Lung (tissue), 17 donors: ENCODE measurements at places on chromosomes 3 and 15. TPM values are rescaled to one million over a fixed set of nuclear protein-coding genes. Genes with fewer than 3 reads are reported as not detected.

- no peak for DNase-seq
These were observed 30.6 kb upstream of the PROK2 start for GRCh38 chr3:71815340-71816067.

DNA sequence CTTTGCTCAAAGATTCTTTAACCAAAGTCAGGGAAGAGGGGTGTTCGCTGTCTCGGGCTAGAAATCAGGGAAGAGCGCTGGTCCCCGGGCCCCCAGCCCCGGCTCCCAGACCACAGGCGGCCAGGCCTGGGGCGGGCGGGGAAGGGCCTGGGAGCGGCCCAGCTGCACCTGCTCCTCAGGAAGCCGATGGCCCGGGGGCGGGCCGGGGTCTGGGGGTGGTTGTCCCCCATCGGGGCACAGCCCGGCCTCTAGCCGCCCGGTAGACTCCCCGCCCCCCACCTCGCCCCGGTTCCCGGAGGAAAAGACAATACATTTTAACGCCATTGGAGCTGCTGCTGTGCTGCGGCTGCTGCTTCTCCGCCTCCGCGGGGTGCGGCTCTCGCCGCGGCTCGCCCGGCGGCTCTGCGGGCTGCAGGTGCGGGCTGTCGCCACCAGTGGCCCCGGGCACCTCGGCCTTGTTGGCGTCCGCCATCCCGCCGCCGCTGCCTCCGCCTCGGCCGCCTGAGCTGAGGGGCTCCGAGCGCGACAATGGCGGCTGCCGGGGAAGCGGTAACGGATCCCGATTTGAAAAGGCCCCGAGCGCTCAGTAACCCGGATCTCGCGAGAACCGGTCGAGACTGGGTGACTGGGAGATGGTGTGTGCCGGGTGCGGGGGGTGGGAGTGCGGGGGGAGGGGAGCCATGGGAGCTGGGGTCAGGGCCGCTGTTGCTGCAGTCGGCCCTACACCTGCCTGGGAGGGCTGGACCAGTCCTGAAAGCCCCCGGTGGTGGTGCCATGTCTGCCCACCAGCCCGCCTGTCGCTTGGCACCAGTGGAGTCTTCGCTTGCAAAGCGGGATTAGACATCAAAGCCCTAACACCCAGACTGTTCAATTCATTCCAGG, at the start of gene MYEF2:
Gene MYEF2, minus strand, starts transcription at position 530 of the 882 bp plus-strand sequence. Its CDS starts 58 bp downstream, at position 472.
- peak; percentile 72 for DNase-seq

DNA sequence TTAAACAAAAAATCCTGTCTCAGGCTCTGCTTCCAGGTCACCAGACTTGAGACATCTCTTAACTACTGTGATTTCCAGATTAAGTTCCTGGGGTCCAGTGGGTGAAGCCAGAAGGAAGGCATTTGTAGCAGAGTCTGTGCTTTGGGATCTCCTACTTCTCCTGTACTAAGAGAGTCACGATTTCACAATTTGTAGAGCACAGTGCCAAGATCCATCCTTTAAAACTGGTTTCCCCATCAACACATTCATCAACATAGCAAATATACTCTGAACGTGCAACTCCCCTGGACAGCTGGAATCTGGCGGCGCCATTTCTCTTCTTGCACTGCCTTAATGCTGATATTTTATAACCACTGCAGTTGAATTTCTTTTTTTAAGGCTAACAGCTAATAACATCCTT, 33.2 kb downstream of the CDCP1 start:
- no peak for DNase-seq

DNA sequence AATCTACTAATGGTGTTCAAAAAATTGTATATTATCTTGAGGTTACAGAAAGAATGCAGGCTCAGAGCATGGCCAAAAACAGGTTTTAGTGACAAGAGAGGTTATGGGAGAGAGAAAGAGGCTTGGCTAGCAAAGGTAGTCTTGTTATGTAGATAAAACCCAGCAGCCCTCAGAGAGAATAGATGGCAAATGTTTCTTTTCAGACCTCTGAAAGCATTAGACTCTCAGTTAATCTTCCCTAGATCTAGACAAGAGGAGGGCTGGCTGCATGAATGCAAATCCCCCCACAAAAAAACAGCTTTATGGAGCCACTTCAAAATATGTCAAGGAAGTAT, 62.2 kb downstream of the OSTN start:
- no peak for DNase-seq

GRCh38 chr15:58329781-58330671, 101.8 kb upstream of the LIPC start:
- no peak for DNase-seq

DNA sequence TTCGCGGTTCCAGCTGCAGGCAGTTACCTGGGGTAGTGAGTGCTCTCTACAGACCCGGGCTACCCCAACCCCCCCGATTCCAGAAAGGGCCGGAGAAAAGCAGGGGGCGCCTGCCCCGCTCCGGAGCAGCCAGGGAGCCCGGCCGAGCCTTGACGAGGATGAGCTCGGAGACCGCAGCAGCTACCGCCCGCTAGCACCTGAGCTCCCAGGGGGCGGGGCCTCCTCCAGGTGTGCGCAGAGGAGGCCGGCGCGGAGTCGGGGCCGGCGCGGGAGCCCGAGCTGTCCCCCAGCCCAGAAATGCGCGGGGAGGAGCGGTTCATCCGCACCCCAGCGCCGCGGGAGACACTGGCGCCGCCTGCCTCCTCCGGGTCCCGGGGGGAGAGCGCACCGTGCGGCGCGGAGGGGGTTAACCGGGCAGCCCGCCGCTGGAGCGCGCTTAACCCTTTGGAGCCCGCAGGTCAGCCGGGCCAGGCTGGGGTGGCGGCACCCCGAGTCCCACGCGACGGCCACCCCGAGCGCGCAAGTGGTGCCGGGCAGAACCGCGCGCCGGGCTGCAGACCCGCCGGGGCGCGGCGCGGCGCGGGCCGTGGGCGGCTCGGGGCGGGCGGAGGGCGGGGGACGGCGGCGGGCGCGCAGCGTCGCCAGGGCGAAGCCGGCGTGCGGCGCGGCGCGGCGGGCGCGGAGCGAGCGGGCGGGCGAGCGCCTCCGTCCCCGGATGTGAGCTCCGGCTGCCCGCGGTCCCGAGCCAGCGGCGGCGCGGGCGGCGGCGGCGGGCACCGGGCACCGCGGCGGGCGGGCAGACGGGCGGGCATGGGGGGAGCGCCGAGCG, at the start of gene CACNA1D:
Gene CACNA1D, plus strand, starts transcription at position 649 of the 829 bp plus-strand sequence. CDS start 556 bp downstream, outside the sequence.
- peak; percentile 65 for DNase-seq

GRCh38 chr3:120559242-120560061, 36.7 kb upstream of the NDUFB4 start:
- peak; percentile 37 for DNase-seq

Gene PP2D1
- not detected for total RNA-seq

Gene NPAP1
- 0.34 TPM for total RNA-seq

Gene GTF2A2
- total RNA-seq = 33.5 TPM
